ENCODE measurements at places on chromosomes 7 and 10.

DNA sequence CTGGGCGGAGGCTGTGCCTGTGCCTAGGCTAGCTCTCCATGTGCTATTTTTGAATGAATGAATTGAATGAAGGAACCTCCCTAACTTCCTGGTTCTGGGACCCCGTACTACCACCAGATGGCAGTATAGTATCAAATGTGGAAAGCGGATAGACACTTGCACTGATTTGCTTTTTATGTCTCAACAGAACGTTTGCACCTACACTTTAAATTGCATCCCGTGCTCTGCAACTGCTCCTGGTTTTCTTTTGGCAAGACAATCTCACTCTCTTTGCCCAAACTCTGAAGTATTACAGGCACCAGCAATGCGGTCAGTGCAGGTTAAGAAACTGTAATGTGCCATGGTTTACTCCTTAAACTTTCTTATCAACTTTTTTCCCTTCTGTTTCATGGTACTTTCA, 6.5 kb downstream of the FZD8 start:
- peak; percentile 68 for DNase-seq

DNA sequence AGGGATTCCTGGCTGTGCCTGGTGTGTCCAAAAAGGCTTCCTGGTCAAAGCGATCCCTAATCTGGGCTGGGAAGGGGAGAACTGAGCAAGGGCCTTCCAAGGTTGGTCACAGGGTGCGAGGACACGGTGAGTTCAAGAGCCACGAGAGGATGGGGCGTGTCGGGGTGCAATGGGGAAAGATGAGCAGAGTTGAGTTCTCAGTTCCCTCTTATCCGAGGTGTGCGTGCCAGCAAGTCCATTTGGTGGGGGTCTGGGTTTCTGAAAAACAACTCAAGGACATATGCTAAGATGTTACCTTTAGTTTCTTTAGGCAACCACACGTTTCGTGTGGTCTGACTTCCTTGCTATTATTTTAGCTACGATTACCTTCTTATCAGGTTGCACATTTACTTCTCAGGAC, 1.3 kb downstream of the ZNF775 start:
- DNase-seq = no peak

- no peak for DNase-seq
These were observed 112.8 kb upstream of the AHR start for GRCh38 chr7:17185690-17186070.

DNA sequence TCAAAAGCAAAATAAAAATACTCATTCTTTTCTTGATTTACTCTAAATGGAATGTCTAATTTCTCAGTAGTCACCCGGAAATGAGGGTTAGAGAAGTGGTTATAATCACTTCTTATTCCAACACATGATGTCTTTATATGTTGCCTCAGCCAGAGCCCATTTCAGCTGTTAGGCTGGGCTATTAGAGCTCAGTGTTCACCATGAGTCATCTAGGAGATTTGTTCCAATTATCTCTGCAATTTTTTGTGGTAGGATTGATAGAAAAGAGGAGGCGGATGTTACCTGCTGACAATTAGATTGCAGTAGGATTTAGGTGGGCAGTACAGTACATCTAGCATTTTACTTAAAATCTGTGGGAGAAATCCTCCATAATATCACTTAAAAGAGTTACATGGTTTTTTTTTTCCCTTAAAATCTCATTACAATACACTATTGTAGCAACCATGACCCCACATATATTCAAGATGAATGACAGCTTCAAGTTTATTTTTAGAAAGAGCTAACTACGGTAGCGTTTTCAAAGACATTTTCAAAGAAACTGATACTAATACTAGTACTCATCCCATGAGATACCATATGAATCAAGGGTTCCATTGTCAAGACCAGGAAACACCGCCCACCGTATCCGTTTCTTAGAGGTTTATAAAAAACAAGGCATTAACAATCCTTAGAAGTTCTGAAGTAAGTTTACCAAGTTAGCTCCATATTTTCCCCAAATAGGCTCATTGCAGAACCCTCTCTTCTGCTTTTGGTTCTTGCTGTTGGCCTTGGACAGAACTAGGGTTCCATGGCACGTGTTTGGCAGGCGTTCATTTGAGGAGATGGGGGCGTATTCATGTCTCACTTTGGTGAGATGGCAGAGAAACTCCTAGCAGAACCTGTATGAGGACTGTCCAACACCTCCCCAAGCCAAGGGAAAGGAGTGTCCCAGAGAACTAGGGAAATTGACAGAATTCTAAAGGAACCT, 10.4 kb downstream of the CPA2 start:
- DNase-seq = no peak

DNA sequence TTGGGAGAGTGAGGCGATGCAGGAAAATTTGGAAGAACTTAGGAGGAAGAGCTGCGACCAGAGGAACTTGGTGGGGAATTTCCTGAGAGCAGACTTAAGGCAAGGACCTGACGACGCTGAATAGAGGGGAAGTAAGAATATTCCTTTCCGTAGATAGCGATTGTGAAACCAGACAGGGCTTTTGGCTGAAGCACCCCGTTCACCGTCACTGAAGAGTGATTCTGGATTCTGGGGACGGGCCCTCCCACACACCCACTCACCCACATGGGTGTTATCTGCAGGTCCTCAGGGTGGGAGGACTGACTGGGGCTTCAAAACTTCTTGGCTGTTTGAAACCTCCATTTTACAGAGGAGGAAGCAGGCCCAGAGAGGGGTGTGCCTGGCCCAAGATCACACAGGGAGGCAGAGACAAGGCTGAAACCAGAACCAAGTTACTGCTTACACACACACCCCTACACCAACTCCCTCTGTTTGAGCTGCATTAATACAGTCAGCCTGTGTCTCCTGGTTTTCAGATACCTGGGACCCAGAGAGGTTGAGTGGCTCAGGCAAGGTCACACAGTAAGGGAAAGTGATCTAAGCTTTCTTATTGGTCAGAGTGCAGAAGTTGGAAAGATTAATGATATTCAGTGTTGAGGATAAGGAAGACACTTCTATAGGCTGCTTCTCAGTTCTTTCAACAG, 37.2 kb upstream of the CDH23 start:
- DNase-seq = no peak

DNA sequence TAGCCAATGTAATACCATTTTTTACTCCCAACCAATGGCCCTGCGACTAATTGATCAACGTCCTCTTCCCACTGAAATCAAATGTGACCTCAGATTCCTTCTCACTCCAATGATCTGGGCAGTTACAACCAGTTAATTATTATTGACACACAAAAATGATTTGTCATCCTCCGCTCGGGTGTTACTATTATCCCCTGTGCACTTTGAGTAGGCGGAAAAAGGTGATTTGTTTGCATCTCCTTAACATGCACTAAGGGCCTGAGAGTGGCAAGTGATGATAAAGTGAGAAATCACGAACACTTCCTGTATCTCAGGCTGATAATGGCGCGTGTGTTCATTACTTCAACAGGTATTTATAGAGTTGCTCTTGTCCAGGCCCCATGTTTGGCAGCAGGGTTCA, 40.9 kb upstream of the PNLIP start:
- no peak for DNase-seq

DNA sequence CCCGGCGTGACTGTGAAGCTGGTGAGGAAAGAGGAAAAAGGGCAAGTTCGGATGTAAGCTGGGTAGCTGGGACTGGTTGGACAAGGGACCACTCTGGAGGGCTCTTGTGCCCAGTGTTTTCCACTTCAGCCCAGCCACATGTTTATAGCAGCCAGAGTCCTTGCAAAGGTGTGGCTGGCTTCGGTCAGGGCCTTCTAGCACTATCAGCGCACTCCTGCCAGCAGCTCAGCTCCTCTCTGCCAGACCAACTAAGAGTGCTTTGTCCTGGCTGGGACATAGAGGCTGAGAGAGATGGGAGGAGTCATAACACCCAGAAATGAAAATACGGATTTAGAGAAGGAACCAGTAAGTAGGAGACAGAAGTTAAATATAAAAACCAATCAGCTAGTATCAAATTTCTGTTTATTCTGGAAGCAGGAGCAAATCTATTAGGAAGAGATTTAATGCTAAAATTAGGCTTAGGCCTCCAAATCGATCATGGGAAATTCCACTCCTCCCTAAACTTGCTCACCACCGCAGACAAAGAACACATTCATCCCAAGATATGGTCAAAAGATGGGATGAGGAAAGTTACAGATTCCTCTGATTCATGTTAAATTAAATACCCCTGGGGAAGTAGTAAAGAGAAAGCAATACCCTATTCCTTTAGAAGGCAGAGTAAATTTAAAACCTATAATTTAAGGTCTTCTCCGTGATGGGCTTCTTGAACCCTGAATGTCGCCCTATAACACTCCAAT, 135.0 kb downstream of the RALA start:
- DNase-seq = no peak

GRCh38 chr7:28685242-28685643, 272.9 kb downstream of the TRIL start:
- no peak for DNase-seq

DNA sequence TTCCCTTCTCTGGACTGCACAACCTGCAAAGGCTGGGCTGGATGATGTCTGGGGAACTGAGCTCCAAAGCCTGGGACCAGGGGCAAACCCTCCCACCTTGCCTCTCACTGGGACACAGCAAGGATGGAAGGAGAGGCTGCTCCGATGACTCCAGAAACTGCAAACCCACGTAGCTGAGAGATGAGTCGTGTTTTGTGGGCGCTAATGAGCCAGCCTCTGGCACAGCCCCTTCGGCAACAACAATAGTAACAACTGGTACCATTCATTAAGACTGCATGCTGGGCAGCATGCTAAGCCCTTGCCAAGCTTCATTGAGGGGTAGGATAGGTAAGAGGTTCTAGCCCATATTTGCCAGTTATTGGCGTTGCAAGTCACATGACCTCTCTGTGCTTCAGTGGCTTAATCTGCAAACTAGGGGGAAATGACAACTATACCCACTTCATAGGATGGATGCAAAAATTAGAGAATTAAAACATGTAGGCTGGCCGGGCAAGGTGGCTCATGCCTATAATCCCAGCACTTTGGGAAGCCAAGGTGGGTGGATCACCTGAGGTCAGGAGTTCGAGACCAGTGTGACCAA, 145.9 kb downstream of the SH3PXD2A start:
- peak; percentile 15 for DNase-seq

DNA sequence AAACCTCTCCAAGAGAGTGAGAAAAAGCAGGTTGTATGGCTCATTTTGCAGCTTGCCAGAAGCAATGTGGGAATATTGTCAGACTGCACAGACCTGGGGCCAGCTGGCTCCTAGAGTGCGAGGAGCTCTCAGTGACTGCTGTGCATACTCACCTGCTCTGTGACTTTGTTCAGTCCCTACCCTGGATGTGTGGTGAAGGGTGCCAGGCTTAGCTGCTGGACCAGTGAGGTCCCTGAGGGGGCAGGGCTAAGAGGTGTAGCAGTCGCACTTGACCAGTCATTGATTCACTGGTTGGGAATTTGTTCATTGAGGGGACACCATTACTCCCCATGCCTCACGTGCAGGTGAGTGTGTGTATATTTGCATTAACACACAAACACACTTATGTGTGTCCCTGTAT, 60.1 kb downstream of the IKZF1 start:
- DNase-seq = no peak

GRCh38 chr7:125399408-125399807, 469.8 kb upstream of the POT1 start:
- no peak for DNase-seq

GRCh38 chr7:6166443-6166891, 106.0 kb downstream of the CYTH3 start:
- no peak for DNase-seq

GRCh38 chr7:152872061-152872744, 112.7 kb downstream of the ACTR3B start:
- DNase-seq = no peak

DNA sequence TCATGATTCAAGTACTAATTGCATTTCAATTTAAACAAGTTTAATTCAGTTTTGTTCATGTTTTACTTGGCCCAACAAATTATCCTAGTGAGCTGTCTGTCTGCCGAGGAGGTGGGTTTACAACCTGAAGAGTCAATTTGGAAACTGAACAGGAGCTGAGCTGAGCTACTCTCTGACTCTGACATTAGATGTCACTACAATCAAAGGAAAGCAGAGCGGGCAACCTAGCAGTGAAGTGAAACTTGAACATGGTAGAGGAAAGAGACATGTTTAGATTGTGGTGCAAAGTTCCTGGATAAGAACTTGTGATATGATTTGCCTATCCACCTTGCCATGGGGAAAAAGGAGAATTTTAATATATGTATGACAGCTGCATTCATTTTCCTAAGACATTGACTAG, 9.6 kb upstream of the AGR3 start:
- peak; percentile 47 for DNase-seq

- DNase-seq = no peak
These were observed 7.9 kb upstream of the XPNPEP1 start for GRCh38 chr10:109931163-109931562.

DNA sequence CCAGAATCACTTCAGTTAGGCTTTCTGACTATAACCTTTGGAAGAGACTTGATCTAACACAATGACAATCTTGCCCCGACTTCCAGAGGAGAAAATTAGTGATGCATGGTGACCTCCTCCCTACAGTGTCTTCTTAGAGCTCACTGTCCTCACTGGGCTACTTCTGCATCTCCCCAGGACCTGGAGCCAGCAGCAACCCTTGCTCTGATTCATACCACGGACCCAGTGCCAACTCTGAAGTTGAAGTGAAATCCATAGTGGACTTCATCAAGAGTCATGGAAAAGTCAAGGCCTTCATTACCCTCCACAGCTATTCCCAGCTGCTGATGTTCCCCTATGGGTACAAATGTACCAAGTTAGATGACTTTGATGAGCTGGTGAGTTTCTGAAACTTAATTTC, 12.6 kb downstream of the CPA2 start:
- DNase-seq = no peak

DNA sequence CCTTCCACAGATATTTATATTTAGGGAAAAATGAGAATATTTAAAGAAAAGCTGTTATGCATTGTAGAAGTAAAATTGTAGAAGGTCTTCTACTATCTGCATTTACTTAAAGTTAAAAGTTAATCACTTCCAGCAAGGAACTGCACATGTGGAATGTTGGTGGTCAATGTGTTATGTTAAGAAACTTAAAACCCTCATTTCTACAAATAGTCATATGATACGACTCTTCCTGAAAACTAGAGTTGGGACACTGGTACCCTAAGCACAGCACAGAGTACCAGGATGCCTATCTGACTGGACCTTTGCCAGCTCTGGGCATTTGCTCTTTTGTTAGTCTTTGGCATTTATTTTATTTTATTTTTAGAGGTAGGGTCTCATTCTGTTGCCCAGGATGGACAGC, 524.2 kb upstream of the GALNT17 start:
- no peak for DNase-seq

DNA sequence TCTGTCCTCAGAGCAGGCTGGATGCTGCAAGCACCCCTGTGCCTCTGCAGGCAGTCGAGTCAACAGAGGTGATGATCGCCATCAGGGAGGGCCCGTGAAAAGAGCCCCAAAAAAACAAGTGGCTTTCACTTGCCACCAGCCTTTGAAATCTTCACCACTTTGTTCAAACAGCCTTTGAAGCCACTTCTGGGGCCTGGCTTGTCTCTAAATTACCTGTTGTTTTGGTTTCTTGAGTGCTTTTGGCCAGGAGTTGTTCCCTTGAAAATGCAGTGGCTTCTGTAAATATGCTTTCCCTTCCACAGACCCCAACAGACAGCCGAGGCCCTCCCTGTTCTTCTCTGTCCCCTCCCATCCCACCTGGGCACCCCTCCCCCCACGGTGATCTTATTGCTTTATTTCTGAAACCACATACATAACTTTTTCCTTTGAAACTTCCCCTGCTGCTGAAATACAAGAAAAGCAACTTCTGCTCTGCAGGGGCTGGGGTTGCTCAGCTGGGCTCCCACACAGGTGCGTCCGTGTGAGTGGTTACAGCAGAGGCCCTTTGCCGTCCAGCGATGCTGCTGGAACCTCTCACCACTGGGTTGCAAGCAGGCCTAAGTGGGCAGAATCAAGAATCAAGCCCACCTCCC, 283.8 kb upstream of the SHH start:
- DNase-seq = no peak

GRCh38 chr7:151679881-151680612, 160.4 kb upstream of the RHEB start:
- DNase-seq = no peak
